SK-N-SH (cell line): ENCODE measurements at places on chromosomes 1 and 21. TPM values are rescaled to one million over a fixed set of nuclear protein-coding genes. Genes with fewer than 3 reads are reported as not detected.

IQCC gene
- polyA plus RNA-seq: 2.4 and 2.9 TPM in 2 replicates

MSH4 gene
- polyA plus RNA-seq: not detected in 2 replicates

ELAVL4 gene
- polyA plus RNA-seq: 2.7 and 6.0 TPM in 2 replicates

SLC9C2 gene
- polyA plus RNA-seq: not detected in 2 replicates

NBPF9 gene
- polyA plus RNA-seq: 17.8 and 22.6 TPM in 2 replicates

DISP3 gene
- 0.08 and 0.15 TPM in 2 replicates for polyA plus RNA-seq

DNA sequence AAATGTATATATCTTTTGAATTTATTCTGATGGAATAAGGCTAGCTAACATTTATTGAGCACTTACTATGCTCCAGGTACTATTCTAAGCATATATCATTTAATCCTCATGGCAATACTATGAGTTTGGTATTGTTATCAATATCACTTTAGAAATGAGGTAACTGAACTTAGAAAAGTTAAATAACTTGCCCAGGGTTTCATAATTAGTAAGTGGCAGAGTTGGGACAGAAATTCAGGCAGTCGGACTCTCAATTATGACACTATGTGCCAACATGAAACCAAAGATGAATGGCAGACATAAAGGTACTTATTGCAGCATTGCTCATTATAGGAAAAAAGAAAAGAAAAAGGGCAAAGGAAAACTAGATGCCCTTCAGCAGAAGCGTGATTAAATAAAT lies 48.2 kb downstream of the RAB3GAP2 start:
- no peak for DNase-seq

DNA sequence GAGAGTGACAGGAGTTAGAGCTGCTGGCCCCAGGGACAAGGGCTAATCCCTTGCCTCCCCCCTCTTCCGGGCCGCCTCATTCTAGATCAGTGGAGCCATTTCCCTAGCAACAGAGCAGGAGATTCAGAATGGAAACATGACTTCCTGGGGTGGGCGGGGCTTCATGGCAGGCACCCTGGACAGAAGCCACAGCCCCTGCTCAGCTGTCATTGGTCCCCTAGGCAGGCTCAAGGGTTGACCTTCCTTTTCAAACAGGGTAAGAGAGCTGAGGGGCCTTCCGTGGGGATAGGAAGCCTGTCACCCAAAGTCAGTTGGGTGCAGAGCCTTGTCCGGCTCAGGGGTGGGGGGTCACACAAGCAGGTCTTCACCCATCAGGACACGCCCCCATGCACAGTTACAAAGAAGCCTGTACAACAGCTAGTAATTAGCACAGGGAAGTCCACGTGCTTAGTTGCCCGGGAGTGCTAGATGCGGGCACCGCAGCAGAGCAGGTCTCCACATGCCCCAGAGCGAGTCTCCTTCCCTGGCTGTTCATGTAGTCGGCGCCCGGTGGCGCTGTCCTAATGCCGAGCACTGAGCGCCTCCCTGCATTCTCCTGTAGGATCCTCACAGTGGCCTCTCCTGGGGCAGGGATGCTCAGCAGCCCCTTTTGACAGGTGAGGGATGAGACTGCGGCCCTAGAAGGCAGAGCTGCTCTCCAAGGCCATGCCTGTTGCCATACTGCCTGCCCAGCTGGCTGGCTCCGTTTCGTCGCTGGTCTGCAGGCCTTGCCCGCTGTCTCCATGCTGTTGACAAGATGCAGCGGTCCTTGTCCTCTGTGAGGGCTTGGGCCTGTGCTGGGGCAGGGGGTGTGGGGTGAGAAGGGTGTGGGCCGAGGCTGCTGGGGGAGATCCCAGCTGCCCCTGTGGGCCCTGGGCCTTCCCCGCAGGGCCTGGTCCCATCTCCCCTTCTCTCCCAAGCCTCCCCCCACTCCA lies 5.1 kb downstream of the TMEM201 start:
- peak; percentile 93 for DNase-seq

DNA sequence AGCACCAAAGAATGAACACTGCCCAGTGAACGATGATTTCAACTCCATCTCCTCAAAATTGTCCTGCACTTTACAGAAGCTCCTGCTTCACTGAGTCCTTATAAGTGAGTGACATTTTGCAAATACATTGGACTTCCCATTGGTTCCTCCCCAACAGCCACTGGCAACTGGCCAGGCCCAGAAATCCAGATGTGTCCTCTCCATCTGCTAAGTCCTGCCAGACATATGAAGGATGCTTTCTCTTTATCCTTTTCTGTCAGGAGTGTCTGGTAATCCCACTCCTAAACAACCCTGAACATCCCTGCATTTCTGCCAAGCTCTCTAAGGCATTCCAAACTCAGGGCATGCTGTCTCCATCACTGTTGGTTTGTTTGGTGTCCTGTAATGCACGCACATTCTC lies 271.8 kb downstream of the RRAGC start:
- DNase-seq: no peak

DNA sequence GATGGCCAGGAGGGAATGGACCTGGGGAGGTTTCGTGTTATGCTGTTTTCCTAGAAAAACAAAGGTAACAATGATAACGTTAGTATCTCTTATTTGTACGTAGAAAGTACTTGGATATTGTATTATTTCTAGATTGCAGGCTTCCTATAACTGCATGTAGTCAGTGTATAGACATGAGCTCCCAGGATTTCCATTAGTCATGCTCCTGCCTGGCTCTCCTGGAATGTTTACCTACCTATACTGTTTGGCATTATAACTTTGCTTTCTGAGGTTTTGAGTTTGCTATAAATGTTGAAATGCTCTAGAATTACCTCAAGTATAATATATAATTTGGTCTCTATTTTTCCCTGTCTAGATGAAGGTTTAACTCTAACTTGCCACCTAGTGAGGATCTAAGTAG lies 66.1 kb downstream of the TTC3 start:
- no peak for DNase-seq

DNA sequence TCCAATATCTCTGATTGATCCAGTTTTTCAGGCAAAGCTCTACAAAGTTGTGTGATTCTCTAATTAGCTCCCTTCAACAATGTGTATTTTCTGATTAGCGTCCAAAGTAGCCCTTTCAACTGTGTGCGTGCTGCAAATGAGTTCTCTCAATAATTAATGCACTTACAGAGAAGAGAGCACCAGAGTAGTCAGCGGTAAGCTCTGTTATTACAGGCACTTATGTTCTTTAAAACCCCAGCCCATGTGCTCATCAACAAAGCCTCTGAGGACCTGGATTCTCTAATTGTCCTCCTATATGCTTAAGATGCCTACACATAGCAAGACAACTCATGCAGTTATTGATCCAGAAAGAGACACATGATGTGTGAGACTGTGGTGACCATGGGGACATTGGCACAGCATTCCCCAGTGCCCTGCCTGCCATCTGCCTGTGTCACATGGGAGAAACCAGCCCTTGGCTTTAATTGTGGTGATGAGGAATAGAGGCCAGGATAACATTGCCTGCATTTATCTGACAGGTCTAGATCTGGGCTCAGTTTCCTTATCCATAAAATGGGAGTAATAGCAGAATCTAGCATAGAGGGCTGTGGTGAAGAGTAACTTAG lies 151.7 kb downstream of the PCP4 start:
- no peak for DNase-seq

GRCh38 chr1:203797948-203798655 lies 2.7 kb downstream of the ZBED6 start:
- DNase-seq: no peak

- DNase-seq: no peak
These were observed 8.2 kb downstream of the UQCRHL start for GRCh38 chr1:15799004-15799867.

- no peak for DNase-seq
These were observed 36.8 kb downstream of the RAB3GAP2 start for GRCh38 chr1:220235462-220235861.

- no peak for DNase-seq
These were observed 436 bp upstream of the TTLL7 start for GRCh38 chr1:83999316-83999819.

GRCh38 chr21:18369115-18369514 lies 34.5 kb downstream of the TMPRSS15 start:
- peak; percentile 15 for DNase-seq

GRCh38 chr1:167244244-167244643 lies 23.6 kb downstream of the POU2F1 start:
- no peak for DNase-seq

- no peak for DNase-seq
These were observed 184.0 kb downstream of the CDC7 start for GRCh38 chr1:91684481-91685196.

- DNase-seq: no peak
These were observed 40.8 kb downstream of the DSTYK start for GRCh38 chr1:205170532-205171269.

GRCh38 chr1:101137144-101138126 lies 99.4 kb upstream of the S1PR1 start:
- DNase-seq: no peak

- no peak for DNase-seq
These were observed 13.6 kb upstream of the FAAH start for GRCh38 chr1:46380508-46380907.

DNA sequence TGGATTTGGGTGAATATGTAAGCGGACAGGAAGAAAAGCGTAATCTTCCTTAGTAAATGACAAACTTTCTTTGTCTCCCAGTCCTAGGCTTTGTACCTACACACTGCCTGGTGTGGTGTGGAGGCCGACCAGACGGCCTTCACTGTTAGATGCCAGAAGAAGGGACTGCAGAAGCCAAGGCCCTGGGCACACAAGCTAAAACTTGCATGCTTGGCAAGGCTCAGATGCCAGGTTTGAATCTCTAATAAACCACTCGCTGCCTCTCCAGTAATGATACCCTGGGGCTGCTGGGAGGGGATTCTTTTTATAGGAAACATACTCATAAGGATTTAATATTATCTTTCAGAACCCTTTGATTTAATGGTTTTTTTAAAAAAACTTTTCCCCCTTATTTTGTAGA lies 263.8 kb downstream of the PTPRC start:
- no peak for DNase-seq

GRCh38 chr21:34690793-34691175 lies 22.0 kb downstream of the CLIC6 start:
- no peak for DNase-seq

DNA sequence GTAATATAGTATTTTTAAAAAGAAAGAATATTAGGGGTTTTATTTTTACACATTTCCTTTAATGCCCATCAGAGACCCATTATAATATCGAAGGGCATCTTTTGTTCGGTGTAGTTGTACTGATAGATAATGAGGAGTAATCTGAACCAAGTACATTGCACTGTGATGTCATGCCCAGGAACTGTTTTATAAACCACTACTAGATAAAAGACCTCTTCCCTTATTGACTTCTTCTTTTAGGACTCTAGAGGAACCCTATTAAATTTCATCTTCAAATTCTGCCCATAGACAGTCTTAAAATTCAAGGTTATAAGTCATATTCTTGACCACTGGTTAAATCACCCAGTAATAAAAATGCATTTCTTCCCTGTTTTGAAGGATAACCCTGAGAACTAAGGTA lies 206.5 kb downstream of the NRIP1 start:
- no peak for DNase-seq
